ENCODE measurements at places on chromosomes 2 and 18. TPM values are rescaled to one million over a fixed set of nuclear protein-coding genes. Genes with fewer than 3 reads are reported as not detected.

RAX gene
- total RNA-seq = not detected

TGOLN2 gene
- 41.3 TPM for total RNA-seq

HNMT gene
- total RNA-seq = 16.8 TPM

LCT gene
- total RNA-seq = under 0.01 TPM

SRD5A2 gene
- total RNA-seq = not detected

ASB18 gene
- not detected for total RNA-seq

KLHL14 gene
- total RNA-seq = not detected

ANKRD29 gene
- 0.60 TPM for total RNA-seq

LINC00305 gene
- total RNA-seq = not detected

POMC gene
- 0.59 TPM for total RNA-seq

SERPINB10 gene
- total RNA-seq = not detected

SERPINB3 gene
- not detected for total RNA-seq

CDKL4 gene
- 0.82 TPM for total RNA-seq

CFAP65 gene
- total RNA-seq = not detected

CCDC178 gene
- not detected for total RNA-seq

HOXD9 gene
- not detected for total RNA-seq

LOXL3 gene
- total RNA-seq = 62.8 TPM

CREB1 gene
- 32.9 TPM for total RNA-seq

HOXD1 gene
- not detected for total RNA-seq

SERPINB5 gene
- not detected for total RNA-seq

EMILIN1 gene
- 319 TPM for total RNA-seq

Data from smooth muscle cell of the coronary artery (primary cell).